Astrocyte of the hippocampus (primary cell): ENCODE measurements at places on chromosomes 1 and 21.

GRCh38 chr1:206702260-206702659 is 17.6 kb downstream of the MAPKAPK2 start:
- no peak for DNase-seq

GRCh38 chr1:20429296-20429695 is 56.7 kb downstream of the CAMK2N1 start:
- DNase-seq, result no peak

- DNase-seq, result no peak
These were observed 645 bp upstream of the TLR5 start for GRCh38 chr1:223143537-223144248.

DNA sequence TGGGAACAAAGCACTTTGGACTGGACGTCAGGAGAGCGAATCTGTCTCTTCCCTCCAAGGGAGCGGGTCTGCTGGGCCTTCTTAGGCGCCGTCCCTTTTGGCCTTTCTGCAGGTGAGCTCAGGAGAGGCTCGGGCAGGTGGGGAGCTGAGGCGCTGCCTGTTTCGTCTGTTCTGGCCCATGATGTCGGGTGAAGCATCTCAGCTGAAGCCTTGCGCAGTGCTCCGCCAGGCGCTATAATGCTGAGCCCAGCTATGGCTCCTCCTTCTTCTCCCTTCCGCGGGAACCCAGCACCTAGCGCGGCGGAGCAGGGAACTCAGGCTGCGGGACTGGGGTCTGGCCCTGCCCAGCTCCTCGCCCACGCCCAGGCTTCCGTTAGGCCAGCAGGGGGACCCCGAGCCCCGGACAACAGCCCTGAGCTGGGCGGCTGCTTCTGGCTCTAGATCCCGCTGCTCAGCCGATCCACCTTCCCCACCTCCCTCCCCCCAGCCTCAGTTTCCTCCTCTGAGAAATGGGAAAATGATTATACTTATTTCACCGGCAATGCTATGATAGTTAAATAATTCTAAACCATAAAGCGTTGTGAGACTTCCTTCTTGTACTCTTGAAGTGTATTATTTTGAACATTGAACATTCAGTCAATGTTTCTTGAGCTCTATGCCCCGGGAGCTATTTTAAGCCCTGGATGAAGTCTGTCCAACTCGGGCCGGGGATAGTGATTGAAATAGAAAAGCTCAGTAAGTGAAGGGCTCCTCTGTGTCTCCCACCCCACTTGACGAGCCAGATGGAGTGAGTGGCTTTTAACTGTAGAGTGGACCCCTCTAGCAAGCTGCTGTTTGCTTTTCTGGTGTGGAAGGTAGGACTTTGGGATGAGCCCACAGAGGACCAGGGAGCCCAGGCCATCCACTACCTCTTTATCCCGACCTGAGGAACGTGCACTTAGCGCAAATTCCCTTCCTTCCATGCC is 9.6 kb upstream of the ADORA1 start:
- DNase-seq, result peak; percentile 89

DNA sequence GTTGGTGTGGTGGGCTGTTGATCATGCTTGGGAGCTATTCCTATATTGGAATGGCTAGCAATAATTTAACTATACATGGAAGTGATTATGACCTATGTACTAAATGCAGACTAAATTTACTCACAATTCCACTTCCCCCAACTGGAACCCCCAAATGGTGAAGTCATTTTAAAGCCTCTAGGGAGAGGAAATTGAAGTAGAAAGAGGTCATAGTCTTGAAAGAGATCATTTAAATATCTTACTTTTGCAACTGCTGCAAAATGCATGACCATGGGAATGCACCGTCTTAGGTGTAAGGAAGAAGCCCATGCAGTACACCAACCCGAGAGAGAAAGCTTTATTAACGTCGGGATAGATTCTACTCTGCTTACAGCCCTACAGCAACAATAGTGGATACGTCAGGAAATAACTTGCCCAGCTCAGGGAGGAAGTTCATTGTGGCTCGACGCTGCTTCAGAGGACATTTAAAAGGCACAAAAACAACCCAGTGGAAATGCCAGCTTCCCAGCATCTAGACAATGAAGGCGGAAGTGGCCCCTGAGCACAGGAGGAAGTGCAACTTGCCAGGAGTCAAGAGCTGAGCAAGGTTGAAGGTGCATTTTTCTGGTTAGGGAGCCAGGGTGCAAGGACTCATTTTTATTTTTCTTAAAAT is 26.5 kb downstream of the CYYR1 start:
- DNase-seq, result no peak

GRCh38 chr1:223097713-223098112 is 45.3 kb downstream of the TLR5 start:
- DNase-seq, result no peak

DNA sequence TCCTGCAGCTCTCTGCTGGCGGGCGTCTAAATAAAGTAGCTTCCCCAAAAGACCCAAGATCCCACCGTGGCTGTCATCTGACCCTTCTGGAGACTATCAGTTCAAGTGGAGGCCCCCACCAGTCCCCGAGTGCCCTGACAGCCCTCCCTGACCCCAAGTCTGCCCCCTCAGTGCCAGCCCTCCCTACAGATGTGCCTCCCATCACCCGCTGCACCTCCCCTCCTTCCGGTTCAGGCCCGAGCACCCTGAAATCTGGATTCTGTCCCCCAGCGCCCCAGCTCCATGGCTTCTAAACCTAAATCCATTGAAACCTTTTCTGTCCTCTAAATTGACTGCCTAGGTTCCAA is 595 bp downstream of the IL10RB start:
- no peak for DNase-seq

DNA sequence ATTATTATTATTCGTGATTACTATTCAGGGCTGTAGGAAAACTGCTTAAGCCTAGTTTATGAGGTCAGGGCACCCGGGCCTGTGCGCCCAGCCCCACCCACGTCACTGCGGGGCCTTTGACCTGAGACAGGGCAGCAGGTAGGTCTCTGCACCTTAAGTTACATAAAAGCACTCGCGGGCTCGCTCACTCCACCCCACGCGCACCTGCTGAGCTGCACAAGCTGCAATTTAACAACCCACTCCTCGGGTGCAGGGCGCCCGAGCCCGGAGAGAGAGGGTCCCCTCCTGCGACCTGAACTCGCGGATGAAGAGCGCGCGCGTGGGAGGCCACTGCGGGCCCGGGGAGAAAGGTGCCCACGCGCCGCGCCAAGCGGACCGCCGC is 477 bp downstream of the ICMT start:
- DNase-seq, result no peak

GRCh38 chr1:247172996-247173395 is 1.2 kb upstream of the ZNF124 start:
- DNase-seq, result no peak

GRCh38 chr21:37866027-37866426 is 50.2 kb downstream of the KCNJ6 start:
- DNase-seq, result no peak

DNA sequence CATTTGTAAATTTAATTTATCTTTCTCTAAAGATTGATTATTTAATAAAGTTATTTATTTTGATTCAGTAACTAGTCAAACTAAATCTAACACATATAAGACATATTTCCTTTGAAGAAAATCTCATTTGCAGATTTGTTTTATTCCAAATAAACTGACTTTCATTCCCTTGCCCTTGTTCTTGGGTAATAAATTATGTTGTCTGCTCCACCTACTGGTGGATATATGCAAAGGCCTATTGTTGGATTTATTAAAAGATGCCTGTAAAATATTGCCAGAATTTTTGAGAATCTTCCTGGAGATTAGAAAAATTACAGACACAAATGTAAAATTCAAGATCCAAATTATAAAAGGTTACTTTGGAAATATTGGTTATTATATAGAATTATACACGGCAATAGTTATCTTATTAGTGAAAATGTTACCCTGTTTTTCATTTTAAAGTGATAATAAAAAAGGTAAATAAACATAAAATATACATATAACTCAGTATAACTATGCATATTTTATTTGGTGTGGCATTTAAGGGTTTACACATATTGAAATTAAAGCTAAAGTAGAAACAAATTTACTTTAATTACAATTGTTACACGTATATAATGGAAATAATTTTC is 116.1 kb downstream of the SPATA17 start:
- DNase-seq, result peak; percentile 32

DNA sequence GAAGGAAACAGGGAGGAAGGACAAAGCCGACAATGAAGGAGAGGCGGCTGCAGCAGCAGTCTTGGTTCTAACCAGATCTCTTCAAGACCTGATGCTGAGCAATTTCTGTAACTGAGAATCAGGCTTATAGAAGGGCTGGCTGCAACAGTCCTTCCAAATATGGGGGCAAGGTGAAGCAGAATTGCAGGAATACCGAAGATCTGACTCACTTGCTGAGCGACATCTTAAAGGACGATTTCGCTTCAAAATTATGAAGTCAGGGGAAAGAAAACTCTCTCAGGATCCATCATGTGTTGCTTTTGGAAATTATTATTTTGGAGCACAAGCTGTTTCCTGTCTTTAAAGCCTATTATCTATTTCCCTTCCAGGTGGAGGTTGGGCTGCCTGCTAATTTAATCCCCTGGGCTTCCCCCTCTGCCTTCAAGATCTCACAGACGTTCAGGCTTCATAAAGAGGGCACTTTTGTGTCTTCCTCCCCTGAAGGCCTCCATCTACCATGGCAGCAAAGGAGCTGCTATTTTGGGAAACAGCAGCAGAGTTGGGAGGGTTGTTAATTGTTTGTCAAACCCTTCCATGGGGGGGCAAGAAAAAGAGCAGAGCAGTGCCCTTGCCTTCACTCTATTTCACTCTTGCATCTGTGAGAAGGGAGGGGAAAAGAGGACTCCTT is 10.8 kb upstream of the IER5 start:
- peak; percentile 74 for DNase-seq

GRCh38 chr1:35452106-35452774 is 105.0 kb downstream of the KIAA0319L start:
- peak; percentile 52 for DNase-seq

DNA sequence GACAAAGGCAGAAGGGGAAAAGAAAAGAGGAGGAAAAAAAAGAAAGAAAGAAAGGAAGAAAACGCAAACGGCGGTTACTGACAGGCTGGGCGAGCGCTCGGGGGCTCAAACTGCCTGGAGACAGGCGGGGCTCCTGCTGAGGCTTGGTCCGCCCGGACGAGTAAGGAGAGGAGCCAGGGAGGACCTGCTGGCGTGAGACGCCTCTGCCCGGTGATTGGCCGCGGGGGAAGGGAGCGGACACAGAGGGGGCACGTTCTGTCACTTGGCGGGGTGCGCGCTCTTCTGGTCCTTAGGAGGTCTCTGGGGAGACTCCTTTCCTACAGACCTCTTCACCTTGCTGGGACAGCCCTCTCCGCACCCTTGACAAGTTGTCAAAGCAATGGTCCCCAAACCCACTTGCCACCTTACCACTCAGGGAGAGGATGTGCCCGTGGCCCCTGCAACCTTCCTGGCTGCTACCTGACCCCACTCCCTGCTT is 791 bp upstream of the PIK3R3 start:
- no peak for DNase-seq

GRCh38 chr1:222127096-222127495 is 385.2 kb upstream of the DUSP10 start:
- DNase-seq, result no peak

DNA sequence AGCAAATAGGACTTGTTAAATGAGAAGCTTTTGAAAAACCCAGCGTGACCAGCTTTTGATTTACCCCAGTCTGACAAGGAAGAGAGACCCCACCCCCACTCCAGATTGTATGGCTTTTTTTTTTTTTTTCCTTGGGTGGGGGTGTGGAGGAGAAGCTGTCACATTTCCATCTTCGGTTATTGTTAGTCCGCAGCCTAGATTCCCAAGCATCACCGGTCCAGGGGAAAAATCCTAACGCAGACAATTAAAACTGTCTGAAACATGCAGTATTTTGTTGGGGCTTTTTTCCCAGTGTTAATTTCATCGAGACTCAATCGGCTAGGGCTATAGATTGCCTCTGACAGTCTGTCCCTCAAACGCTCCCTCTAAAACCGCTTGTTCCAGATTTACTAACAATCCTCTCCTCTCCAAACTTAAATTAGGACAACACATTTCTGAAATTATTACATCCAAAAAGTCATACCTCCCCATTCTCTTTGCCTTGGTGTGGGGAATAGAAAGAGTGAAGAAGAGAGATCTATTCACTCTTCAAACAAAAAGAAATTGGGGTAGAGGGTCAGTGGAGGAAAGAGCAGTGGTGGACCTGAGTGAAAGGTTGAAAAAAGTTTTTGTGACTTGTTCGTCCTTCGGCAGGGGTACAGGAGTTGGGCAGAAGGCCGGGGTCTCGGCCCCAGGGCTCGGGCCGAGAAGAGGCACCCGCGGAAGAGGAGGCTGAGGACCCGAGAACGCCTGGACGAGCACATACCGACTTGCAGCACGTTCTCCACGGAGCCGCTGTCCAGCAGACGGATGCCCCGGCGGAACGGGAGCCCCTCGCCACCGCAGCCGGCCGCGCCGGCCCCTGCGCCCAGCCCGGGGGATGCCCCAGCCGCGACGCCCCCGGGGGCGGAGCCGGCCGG is 1.1 kb downstream of the ZSWIM5 start:
- peak; percentile 64 for DNase-seq

GRCh38 chr1:155455588-155456195 is 106.9 kb downstream of the ASH1L start:
- peak; percentile 52 for DNase-seq

GRCh38 chr1:233337505-233337904 is 10.0 kb downstream of the MAP3K21 start:
- no peak for DNase-seq

DNA sequence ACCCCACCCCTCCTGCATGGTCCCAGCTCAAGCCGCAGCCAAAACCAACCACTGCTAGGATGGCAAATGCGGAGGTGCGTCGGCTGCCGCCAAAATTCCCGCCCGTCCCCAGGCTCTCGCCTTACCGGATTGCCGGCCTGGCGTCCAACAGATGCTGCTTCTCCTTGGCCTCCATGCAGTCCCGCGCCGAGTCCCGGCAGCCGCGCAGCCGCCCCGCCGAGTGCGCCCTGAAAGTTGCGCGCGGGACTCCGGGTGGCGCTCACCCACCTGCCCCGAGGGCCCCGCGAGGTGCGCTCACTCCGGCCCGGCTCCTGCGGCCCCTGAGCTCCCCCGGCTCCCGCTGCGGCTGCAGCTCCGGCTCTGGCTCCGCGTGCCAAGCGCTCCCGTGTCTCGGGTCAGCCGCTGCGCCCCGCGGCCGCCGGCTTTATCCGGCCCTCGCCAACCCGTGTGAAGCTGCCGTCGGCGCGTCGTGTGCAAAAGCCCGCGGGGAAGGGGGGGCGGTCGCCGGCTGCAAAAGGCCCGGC is at the start of gene SLC30A2:
TSS of gene SLC30A2 (minus strand) at position 397 of the 524 bp plus-strand sequence. CDS start at position 175, 222 bp downstream.
- peak; percentile 38 for DNase-seq

GRCh38 chr1:9449110-9449627 is 90.1 kb upstream of the SLC25A33 start:
- peak; percentile 66 for DNase-seq

GRCh38 chr1:54114001-54114400 is 38.8 kb downstream of the CDCP2 start:
- DNase-seq, result no peak

GRCh38 chr1:234696148-234696576 is 86.2 kb upstream of the IRF2BP2 start:
- no peak for DNase-seq

GRCh38 chr1:173917149-173917548 is at the start of gene SERPINC1:
Gene SERPINC1, minus strand, starts transcription at chr1:173917327. Its CDS starts 68 bp downstream, at chr1:173917259.
- DNase-seq, result no peak

- DNase-seq, result no peak
These were observed 26.3 kb upstream of the PALMD start for GRCh38 chr1:99619583-99619982.

- no peak for DNase-seq
These were observed 60.0 kb upstream of the VTCN1 start for GRCh38 chr1:117270679-117271078.
